CD4-positive, alpha-beta T cell treated with Interleukin-6 at 100 ng/mL for 8 hours (primary cell): ENCODE measurements at places on chromosomes 7 and 10.

DNA sequence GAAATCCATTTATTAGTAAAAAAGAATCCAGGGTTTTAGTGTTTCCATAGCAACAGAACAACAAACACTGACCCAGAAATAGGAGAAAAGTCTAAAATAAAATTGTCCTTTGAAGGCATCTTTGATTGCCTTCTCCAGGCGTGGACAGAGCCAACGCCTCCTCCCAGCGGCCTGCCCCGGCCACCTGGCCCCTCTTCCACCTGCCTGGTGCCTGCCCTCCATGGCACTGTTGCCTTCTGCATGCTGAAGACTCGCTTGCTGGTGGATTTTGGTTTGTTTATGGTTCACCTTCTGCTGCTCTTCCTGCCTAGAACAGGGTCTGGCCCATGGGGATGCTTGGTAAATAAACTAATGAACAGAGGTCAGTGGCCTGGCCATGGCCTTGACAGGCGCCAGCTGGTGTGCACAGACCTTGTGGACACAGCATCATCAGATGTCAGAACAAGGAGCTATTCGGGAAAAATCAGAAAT is 107.4 kb downstream of the DYNC2I1 start:
- DNase-seq = no peak

DNA sequence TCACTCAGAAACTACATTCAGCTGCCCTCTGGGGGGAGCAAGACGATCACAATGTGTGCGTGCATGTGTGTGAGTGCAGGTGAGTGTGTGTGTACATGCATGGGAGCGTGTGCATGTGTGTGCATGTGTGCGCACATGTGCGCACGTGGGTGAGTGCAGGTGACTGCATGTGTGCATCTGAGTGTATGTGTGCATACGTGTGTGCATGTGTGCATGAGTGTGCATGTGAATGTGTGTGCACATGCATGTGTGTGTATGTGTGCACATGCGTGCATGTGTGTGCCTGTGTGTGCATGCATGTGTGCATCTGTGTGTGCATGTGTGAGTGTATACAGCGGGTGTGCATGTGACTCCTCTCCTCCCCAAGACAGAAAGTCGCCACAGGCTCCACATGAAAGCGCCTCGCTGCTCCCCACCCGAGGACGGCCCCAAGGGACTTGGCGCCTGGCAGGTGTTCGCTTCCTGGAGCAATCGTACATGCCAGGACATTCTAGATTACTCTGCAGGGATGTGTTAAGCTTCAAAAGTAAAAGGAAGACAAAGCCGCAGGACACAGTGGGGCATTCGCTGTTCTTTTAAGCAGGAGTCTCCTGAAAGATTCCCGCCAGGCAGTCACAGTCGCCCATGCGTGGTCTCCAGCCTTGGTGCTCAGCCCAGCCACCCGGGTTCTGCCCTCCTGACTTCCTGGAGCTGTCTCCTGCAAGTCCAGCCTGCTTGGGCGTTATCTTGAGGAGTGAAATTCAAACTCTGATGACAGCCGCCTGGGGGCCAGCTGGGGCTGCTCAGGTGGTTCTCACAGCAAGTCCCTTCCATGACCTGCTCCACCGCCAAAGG is 42.0 kb upstream of the ADGRA1 start:
- DNase-seq = no peak

DNA sequence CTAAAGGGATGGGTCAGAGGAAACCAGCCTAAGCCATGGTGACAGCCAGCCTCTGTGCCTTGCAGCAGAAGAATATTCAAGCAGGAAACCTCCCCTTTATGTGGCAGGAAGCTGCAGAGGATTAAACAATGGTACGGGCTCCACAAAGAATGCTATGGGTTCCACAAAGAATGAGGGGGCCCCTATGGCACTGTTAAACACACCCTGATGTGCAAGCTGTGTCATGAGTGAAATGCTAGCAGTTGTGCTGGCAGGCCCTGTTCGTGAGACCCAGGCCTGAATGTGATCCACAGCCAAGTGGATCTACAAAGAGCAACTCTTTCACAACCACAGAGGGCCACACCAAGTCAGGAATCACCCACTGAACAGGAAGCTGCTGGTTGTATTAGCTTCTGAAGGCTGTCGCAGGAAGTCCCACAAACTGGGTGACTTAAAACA is 68.9 kb downstream of the MYOF start:
- peak; percentile 58 for DNase-seq

- no peak for DNase-seq
Observed at GRCh38 chr10:43888586-43888985, 239.9 kb upstream of the ZNF32 start.

DNA sequence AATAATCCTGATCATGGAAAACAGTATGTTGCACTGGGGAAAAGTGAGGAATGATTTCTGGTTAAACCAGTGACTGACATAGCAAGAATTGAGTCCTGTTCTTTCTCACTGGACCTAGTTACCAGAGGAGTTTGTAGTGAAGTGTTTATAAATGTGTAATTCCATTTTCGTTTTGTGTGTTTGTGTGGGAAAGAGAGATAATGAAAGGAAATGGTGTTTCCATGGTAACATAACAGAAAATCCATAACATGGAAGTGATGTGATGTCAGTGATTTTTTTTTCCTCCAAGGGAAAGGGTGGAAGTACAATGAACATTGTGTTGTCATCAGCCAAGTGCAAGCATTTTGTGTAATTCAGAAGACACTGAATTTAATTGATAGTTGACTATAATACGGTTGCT is 283.9 kb downstream of the PLXDC2 start:
- no peak for DNase-seq
